Urinary bladder (tissue), 4 donors: ENCODE measurements at places on chromosomes 7 and 10.

GRCh38 chr7:117186218-117187010 is 136.4 kb downstream of the WNT2 start:
- no peak for DNase-seq

DNA sequence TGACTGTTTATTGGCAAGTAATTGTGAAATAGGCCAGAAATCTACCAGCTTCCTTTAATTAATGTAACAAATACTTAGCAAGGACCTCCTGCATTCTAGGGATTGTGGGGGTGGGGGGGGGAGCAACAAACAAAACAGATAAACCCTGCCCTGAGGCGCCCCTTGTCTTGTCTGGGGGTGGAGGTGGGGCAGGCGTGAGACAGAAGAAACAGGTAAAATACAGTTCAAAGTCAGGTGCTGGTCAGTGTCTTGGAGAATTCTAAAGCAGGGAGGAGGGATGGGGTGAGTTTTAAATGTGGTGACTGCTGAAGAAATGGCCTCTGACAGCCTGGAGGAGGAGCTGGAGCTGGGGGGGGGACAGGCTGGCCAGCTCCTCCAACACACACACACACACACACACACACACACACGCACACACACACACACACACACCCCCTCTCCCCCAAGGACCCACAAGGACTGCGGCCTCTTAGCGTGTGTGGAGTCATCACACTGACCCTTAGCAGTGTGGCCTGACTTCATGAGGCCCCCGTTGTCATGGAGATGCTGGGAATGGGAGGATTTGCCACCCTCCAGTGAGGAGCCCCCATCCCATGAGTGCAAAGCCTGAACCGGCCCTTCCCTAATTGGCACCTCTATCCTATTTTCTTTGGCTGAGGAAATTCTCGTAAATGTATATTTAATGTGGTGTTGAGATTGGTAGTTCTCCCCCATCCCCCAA is 190.4 kb downstream of the MGMT start:
- DNase-seq, result no peak

- DNase-seq, result no peak
These were observed 79.9 kb upstream of the EN2 start for GRCh38 chr7:155377838-155378579.

DNA sequence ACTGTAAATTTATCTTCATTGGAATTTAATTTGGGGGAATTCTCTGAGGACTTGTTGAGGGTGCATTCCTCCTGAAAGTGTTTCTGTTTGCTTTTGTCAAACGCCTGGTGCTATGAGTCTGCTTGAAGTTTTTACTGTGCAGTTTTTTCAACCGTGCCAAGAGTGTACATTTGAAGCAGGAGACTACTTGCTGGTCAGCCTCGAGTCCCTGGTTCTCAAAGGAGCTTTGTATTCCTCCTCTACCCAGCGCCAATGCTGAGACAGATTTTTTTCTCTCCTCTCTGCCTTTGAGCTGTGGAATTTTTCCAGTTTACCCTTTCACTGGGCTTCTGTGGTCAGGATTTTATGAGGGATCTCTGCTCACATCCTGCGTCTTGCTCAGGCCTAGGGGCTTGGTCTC is 62.1 kb downstream of the NPY start:
- DNase-seq, result no peak

DNA sequence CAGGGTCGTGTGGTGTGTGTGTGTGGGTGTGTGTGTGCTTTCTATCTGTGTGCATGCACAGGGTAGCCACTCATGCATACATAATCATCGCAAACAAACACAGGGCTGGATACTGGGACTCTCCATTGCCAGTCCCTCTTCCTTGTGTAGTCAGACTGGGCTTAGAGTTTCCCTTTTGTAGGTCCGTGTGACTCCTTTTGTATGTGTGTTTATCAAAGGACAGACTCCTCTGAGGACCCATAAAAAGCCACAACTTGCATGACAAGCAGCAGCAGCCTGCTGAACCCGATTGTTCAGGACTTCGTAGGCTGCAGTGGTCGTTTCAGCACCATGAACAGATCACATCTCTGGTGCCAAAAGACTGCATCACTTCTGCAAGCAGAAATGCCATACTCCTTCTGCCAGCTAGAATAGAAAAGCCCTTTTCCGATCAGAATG is 895 bp downstream of the VSTM2A start:
- no peak for DNase-seq

- DNase-seq, result no peak
These were observed 307.3 kb downstream of the CAMK1D start for GRCh38 chr10:12656518-12657142.

DNA sequence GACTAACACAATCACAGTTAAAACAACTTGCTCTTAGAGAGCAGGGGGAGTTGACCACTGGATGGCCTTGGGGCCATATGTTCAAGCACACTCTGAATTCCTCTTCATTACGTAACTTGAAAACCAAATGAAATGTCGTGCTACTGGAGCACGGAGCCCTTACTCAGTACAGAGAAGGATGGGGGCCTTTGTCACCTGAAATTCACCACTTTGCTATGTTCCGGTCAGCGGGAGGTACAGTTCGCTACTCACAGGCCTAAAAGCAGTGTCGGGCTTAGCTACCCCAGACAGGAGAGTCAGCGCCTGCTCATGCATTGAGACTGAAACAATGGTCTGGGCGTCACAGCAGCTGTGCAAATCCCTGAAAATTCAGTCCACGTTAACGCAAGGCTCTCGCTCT is 39.6 kb downstream of the GLI3 start:
- no peak for DNase-seq

- DNase-seq, result no peak
These were observed 16.5 kb upstream of the WIPI2 start for GRCh38 chr7:5173496-5173895.

DNA sequence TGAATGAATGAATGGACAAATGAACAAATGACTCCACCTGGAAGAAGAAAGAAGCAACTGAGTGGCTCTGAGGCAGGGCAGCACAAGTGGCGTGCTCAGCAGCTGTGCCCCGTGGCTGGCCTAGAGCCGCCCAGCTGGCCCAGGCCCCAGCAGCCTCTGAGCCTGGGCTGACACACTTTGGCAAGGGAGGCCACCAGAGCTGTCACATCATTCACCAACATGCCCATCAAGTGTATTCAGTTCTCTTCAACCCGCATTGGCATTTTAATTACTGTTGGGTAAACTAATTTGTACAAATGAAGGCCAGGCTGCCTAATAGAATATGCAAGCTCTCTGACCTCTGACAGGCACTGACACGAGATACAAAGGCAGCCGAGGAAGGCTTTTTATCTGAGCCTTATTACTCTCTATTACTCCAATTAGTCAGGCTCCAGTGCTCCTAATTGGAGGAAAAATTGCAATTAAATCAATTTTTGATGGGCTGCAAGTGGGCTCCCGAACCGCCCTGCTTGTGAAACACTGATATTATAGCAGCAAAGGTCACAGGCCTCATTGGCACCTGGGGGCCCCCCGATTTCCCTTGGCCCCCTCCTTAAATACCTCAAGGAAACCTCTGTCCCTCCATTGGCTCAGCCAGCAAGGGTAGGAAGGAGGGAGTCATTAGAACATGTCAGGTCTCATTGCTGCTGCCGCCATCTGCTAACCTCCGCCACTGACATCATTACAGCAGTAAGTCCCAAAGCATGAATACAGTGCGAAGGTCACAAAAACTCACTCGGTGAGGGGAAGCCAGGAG is 41.9 kb downstream of the DPCD start:
- DNase-seq, result no peak

DNA sequence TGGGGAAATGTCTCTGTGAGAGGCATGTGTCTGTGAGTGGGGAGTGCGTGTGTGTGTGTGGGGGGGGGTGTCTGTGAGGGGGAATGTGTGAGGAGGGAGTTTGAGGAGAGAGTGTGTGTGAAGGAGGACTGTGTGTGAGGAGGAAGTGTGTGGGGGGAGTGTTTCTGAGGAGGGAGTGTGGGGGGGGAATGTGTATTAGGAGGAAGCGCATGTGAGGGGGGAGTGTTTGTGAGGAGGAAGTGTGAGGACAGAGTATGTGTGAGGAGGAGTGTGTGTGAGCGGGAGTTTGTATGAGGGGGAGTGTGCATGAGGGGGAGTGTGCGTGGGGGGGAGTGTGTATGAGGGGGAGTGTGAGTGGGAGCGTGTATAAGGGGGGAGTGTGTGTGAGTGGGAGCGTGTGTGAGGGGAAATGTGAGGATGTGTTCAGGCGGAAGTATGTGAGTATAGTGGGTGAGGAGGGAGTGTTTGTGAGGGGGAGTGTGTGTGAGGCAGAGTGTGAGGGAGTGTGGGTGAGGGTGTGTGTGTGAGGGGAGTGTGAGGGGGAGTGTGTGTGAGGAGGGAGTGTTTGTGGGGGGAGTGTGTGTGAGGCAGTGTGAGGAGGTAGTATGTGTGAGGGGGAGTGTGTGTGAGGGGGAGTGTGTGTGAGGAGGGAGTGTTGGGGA is 21.8 kb upstream of the PTPRN2 start:
- no peak for DNase-seq

GRCh38 chr7:151081170-151082101 is 827 bp upstream of the FASTK start:
- no peak for DNase-seq

- no peak for DNase-seq
These were observed 63.4 kb upstream of the SRPK2 start for GRCh38 chr7:105452085-105452484.
